ENCODE measurements at places on chromosomes 11 and 22.

DNA sequence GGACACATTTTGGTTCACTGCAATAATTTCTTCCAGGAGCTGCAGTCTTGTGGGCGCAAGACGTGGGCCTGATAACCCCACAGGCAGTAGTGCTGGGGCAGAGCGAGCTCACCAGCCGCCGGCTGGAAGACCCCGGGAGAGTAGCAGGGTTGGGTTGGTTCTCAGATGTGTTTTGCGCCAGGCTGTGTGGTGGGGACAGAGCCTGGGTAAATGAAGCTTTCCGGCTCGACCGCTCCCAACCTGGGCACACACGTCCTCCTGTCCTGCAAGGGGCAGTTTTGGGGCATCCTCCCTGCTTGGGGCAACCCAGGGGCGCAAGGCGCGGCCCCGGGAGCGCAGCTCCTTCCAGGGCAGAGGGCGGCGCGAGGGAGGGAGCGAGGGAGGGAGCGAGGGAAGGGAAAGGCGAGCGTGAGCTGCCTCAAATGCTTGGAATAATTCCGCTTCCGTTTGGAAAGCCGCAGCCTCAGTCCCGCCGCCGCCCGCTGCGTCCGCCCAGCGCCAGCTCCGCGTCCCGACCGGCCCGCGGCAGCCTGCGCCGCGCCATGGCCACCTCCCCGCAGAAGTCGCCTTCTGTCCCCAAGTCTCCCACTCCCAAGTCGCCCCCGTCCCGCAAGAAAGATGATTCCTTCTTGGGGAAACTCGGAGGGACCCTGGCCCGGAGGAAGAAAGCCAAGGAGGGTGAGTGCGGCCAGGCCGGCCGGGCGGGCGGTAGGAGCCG is at the start of gene PARVA:
TSS of gene PARVA (plus strand) at position 466 of the 718 bp plus-strand sequence. CDS start at position 543, 77 bp downstream.
- peak; percentile 88 for DNase-seq

DNA sequence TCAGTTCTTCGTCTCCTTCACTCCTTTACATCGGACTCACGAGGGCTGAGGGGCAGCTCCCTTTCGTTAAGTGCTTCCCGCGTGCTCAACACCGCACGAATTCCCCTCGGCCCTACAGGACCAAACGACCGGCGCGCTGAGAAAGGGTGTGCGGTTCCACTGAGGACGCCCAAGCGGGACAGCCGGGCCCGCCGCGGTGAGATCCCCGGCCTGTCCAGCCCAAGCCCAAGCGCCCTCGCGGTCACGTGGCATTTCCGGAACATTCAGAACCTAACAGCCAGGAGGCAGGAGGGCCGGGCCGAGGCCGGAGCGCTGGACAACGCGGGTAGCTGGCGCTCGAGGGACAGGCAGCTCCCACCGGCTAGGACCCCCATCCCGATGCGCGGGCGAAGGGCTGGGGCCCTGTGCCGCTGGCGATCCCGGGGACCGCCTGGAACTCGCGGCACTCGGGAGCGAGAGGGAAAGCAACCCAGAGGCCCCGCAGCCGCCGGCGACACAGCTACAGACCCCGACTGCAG is 737 bp upstream of the STIP1 start:
- DNase-seq: peak; percentile 88

GRCh38 chr11:66432597-66432996 is 6.1 kb downstream of the MRPL11 start:
- no peak for DNase-seq

GRCh38 chr22:49091451-49091850 is 736.2 kb downstream of the BRD1 start:
- DNase-seq: no peak

Data from NCI-H69 (cell line).